NCI-H146 (cell line): ENCODE measurements at places on chromosomes 6 and 20.

GRCh38 chr6:110946498-110946897, 12.0 kb upstream of the GTF3C6 start:
- no peak for DNase-seq

GRCh38 chr20:14127514-14128223, 132.4 kb downstream of the MACROD2 start:
- DNase-seq = peak; percentile 32

DNA sequence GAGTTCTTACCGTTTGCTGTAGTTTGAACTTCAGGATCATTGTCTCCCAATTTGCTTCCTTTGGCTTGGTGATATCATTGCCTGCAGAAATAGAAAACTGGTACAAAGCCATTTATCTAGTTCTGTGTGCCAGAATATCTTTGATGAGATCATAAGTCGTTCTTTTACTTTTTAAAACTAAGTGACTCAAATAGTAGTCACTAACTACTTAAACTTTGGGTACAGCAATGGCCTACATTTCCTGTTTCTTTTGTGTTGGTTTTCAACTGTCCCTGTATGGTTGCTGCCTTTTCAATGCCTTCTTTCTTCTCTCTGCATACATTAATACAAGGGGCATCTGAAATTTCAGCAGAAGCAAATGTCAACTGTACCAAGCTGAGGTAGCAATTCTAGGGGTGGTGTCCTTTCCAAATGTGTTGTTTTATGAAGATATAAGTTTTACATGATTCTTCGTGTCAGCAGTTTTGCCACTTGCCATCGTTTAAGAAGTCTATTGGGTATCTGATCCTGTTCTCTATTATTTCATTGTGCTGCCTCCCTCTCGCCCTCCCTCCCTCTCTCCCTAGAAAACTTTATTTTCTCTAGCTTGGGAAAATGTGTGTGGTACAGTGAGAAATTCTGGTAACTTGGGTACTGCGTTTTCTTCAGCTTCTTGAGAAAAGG, 238.5 kb downstream of the FARS2 start:
- DNase-seq = no peak

GRCh38 chr20:11716239-11716944, 201.3 kb upstream of the BTBD3 start:
- DNase-seq = peak; percentile 74

DNA sequence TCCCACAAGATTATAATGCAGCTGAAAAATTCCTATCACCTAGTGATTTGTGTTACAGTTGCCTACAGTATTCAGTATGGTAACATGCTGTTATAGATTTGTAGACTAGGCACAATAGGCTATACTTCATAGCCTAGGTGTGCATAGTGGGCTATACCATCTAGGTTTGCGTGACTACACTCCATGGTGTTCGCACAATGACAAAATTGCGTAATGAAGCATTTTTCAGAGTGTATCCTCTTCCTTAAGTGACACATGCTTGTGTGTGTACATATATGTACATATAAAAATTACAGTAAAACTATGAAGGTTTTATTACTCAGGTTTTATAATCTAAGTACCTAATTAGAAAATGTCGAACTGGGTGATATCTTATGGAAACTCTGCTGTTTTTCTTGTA, 133.0 kb downstream of the FARS2 start:
- no peak for DNase-seq

GRCh38 chr6:143684486-143684885, 6.7 kb downstream of the PHACTR2 start:
- DNase-seq = no peak

- DNase-seq = no peak
Measured at GRCh38 chr20:21713901-21714296, 8.4 kb downstream of the PAX1 start.

DNA sequence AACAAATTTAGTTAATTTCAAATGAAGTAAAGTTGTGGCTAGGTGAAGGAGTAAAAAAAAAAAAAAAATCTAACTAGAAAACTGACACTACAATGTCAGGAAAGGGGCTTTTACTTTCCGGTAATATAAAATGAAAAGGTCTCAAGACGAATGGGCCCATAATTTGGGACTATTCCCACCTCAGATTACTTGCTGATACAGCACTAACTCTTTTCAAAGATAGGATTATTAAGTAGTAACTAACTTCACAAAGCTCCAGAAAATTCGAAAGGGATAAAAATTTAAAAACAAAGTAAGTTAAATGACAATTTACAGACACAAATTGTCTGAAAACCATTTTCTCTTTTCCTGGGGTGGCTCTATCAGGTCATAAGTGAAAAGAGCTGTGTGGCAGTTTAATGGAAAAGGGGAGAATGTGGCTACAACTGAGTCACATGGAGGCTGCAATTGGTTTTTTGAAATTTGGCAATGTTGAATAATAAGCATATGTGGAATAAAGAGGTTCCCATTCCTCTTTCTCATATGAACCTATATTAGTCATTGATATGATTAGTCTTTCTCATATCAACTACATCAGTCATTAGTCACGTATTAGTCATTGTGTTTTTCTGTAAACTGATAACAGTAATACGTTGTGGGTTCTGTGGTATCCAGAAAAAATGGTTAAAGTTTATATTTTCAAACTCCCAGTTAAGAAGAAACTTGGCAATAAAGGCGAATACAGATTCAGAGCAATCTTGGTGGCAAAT, 78.0 kb downstream of the RWDD2A start:
- no peak for DNase-seq

GRCh38 chr6:5995658-5995948, 11.1 kb downstream of the NRN1 start:
- no peak for DNase-seq

GRCh38 chr6:149545258-149545753, 537 bp downstream of the PPIL4 start:
- DNase-seq = peak; percentile 61

DNA sequence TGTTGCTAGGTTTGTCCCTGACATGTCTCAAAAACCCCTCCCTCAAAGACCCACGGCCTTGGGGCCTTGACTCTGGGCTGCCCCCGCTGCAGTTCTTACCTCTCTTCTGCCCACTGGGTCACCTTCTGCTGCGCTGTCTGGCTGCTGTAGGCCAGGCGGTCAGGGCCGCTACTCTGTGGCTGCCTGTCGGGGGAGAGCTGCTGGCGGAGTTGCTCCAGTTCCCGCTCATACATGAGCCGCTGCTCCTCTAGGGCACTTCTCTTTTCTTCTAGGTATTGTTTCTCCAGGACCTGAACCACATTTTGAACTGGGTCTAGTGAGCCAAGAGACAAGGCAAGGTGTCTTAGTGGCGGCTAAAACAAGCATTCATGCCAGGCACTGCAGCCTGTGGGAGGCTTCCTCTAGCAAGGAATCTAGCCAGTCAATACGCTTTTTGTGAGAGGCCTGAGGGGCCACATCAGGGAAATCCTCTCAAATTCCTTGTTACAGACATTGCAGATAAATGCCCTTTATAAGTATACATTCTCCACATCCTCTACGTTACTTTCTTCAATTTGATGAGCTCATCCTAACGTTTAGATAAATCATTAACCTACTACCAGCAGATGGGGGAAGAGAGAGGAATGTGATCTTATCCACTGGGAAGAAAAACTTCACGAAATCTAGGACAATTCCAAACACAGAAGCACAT, 110.3 kb upstream of the NUP153 start:
- DNase-seq = no peak

DNA sequence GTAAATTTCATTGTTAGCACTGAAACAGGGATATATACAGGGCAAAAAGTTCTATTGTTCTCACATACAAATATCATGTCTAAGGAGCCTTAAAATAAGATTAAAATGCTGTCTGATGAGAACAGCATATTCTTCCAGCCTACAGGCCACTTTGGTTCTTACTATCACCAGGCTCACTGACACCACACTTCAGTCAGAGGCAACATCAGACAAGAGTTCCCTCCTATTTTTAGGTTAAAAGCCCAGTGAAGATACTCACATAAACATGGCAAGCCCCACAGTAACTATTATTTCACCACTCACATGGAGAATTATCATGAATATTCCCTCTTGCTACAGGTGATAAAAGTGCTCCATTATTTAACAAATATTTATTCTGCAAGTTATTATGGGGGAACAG, 175.8 kb downstream of the ISM1 start:
- DNase-seq = no peak

- no peak for DNase-seq
Measured at GRCh38 chr6:16849988-16850680, 88.9 kb upstream of the ATXN1 start.

- no peak for DNase-seq
Measured at GRCh38 chr6:156786652-156787051, 9.5 kb downstream of the ARID1B start.

DNA sequence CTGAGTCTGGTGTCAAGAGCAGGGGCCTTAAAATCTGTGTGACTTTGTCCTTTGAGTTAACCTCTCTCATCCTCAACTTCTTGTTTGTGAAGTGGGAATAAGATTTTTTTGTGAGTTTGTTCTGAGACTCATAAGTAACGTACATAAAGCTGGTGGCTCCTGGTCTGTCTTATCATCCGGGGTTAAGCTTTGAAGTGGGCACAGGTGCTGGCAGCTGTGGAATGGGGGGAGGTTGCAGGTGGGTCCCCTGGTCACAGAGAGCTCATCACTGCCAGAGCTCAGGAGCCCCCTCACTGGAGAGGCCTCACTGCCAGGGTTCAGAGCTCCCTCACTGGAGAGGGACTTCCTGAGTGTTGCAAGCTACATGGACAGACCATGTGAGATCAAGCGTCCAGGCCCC, 174.1 kb downstream of the NRN1 start:
- DNase-seq = no peak

GRCh38 chr20:16040742-16041141, 532.5 kb downstream of the KIF16B start:
- DNase-seq = no peak

- no peak for DNase-seq
Measured at GRCh38 chr6:19444481-19444880, 392.7 kb upstream of the ID4 start.

- no peak for DNase-seq
Measured at GRCh38 chr20:48747840-48748414, 79.9 kb downstream of the PREX1 start.

GRCh38 chr20:24708411-24709295, 239.2 kb downstream of the SYNDIG1 start:
- no peak for DNase-seq

- DNase-seq = no peak
Measured at GRCh38 chr20:25236450-25237304, 11.2 kb upstream of the PYGB start.

DNA sequence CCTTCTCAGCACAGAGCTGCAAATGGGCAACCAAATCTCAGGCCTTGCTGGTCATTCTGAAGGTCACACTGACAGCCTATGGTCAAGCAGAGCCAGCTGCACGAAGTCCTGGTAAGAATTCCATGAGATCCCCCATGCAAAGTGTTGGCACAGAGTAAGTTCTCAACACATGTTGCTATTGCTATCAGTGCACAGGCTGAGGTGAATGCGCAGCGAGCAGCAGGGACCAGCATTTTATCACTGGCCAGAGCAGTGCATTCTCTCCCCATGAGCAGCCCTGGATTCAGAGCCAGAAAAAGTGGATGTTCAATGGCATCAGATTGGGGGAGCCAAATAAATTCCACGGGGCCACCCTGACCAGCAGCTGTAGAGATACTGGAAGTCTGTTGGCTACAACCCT, 44.1 kb upstream of the TOP1 start:
- no peak for DNase-seq

- no peak for DNase-seq
Measured at GRCh38 chr6:137133122-137133521, 40.3 kb downstream of the IL22RA2 start.

- peak; percentile 27 for DNase-seq
Measured at GRCh38 chr6:167933290-167933689, 64.2 kb upstream of the KIF25 start.

DNA sequence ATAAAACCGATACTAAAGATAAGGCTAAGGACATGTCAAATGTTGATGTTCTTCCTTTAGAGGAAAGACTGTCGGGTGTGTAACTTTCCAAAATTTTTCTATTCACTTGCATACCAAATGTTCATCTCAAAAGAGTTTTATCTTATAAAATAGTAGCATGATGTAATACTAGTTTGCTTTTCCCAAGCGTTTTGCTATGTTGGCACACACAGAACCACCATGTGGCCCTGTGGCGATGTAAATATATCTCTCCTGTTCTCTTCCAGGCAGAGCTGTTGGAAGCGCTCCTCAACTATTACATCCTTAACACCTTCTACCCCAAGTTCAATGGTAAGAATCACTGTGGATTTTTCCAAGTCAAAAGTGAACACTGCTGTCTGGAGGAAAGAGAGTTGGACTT, 26.5 kb downstream of the LBP start:
- DNase-seq = no peak

DNA sequence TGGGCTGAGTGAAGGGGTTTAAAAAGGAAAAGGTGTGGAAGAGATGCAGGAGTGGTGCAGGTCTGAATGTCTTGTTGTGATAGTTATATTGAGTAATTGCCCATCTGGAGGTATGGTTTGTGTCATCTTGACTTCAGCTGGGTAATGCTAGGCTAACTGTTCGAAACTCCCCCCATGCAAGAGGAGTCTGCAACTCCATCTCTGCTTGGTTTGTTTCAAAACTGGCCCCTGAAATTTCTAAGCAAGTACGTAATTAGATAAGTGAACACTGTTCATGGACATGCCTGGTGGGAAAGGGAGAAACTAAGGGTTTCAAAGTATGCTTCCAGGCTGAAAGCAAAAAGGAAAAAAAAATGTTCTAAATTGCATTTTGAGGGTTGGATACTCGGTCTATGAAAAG, 17.1 kb downstream of the TTK start:
- no peak for DNase-seq

- no peak for DNase-seq
Measured at GRCh38 chr6:7907159-7907558, 3.4 kb downstream of the TXNDC5 start.

GRCh38 chr6:93721386-93722048, 302.2 kb upstream of the EPHA7 start:
- DNase-seq = peak; percentile 86

GRCh38 chr6:125149256-125150144, 4.1 kb upstream of the TPD52L1 start:
- peak; percentile 42 for DNase-seq

- peak; percentile 87 for DNase-seq
Measured at GRCh38 chr20:37231947-37232630, 29.5 kb downstream of the GHRH start.

- DNase-seq = no peak
Measured at GRCh38 chr20:47347661-47348435, 8.7 kb downstream of the ZMYND8 start.

- DNase-seq = no peak
Measured at GRCh38 chr6:121652223-121652622, 216.8 kb downstream of the GJA1 start.

GRCh38 chr20:62792940-62793756, 3.1 kb upstream of the MRGBP start:
- peak; percentile 41 for DNase-seq

GRCh38 chr20:20782231-20782630, 69.8 kb upstream of the RALGAPA2 start:
- DNase-seq = no peak

- no peak for DNase-seq
Measured at GRCh38 chr20:48818481-48818987, 9.3 kb downstream of the PREX1 start.

DNA sequence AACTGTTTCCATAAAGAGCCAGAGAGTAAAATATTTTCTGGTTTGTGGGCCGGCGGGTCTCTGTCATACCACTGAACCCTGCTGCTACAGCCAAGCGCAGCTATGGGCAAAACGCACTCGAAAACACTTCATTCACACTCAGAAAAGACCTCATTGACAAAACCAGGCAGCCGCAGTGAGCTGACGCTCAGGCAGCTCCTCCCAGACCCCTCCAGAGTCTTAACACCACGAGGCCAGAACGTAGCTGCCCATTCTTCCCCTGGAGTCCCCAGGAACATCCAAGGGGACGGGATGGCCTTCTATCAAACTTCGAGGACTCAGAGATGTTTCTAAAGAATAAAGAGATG, 35.6 kb upstream of the ZBP1 start:
- DNase-seq = no peak

GRCh38 chr6:19895866-19896692, 58.9 kb downstream of the ID4 start:
- DNase-seq = no peak
